ENCODE measurements at places on chromosomes 1 and 21.

- peak; percentile 23 for DNase-seq
These were observed 80.3 kb downstream of the RUNX3 start for GRCh38 chr1:24849672-24850295.

DNA sequence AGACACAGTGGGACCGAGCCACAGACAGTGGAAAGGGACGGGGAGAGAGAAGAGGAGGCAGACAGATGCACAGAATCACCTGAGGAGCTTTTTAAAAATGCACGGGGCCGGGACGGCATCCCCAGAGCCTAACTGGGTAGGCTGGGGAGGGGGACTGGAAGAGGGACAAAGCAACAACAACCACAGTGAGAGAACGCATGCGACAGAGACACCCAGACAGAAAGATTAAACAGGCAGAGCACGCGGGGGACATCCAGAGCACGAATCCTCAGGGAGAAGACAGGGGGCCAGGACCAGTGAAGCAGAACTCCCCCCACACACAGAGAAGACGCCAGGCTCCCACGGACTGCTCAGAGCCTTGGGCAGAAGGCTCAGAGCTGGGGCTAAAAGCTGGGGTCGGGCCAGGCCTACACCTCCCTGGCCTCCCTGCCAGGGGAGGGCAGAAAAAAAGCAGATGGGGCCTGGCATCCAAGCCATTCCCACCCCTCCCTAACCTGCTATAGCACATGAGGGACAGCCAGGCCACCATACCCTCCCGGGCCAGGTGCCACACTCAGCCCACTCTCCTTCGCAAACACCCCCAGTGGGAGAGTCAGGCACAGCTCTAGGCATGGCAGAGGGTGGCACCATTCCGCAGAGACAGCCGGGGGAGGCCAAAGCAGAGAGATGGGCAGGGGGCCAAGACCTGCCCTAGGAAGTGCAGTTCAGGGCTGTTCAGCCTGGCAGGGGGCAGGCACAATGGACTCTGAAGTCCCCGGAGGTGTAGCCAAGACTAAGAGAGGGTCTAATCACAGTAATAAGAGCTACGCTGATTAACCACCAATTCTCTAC, 29.8 kb upstream of the COL16A1 start:
- no peak for DNase-seq

DNA sequence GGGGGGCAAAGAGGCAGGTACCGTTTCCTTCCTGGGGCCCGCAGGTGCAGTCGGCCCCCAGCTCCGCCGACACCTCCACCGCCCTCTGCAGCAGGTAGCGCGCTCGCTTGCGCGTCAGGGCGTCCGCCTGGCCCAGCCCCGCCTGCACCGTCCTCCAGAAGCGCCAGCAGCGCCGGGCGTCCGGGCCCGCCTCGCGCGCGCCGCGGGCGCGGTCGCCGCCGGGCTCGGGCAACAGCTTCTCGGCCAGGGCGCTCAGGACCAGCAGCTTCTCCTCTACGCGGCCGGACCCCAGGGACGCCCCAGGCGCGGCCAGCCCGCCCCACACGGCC, 863 bp downstream of the TARBP1 start:
- peak; percentile 70 for DNase-seq

GRCh38 chr1:43239484-43239883, 30.3 kb upstream of the TMEM125 start:
- no peak for DNase-seq

DNA sequence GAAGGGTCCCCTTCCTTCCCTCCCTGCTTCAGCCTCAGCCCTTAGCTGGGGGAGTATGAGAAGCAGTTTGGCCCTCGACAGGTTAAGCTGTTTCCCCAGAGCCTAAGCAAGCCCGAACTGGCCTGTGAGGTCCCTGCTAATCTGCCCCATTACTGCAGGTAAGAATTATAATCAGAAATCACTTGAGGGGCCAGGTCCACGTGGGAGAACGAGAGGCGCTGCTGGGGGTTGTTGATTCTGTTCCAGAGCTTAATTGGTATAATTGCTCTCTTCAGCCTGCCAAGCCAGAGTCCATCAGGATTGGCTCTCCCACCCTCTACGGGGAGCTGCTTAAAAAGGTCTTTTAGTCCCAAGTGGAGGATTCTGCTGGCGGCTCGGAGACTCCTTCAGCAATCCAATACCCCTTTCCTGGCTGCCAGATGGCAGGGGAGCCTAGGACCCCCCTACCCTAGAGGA, 70.8 kb downstream of the UBE2T start:
- no peak for DNase-seq

GRCh38 chr1:239744851-239745250, 346.8 kb upstream of the FMN2 start:
- no peak for DNase-seq

GRCh38 chr1:76198452-76198851, 123.9 kb downstream of the ST6GALNAC3 start:
- no peak for DNase-seq

- DNase-seq: no peak
These were observed 36.1 kb downstream of the CDCA8 start for GRCh38 chr1:37728416-37728815.

GRCh38 chr1:212152308-212152693, 116.8 kb downstream of the DTL start:
- no peak for DNase-seq

GRCh38 chr1:44059212-44059611, 27.9 kb upstream of the SLC6A9 start:
- no peak for DNase-seq
